ENCODE measurements at places on chromosomes 4 and X.
A peak's percentile ranks its signal among the peaks of the same experiment; 100 is the strongest.

DNA sequence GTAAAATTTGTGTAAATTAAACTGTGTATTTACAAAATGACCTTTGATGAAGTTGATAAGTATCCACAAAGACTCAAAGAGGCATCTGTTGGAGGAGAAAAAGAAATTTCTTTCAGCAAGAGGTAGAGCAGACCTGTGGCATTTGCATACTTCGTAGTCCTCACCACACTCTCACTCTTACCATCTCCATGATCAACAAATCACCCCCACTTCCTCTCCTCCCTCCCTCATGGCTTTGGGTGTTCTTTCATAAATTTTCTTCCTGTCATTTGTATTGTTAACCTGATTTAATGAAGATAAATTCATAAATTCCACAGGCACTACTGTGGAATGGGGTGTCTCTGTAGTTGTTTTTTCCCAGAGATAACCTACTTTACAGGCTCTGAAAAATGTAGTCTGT, 366.5 kb downstream of the ZNF674 start:
- no peak for DNase-seq

- no peak for DNase-seq
These were observed 103.4 kb downstream of the QRFPR start for GRCh38 chr4:121277194-121278105.

DNA sequence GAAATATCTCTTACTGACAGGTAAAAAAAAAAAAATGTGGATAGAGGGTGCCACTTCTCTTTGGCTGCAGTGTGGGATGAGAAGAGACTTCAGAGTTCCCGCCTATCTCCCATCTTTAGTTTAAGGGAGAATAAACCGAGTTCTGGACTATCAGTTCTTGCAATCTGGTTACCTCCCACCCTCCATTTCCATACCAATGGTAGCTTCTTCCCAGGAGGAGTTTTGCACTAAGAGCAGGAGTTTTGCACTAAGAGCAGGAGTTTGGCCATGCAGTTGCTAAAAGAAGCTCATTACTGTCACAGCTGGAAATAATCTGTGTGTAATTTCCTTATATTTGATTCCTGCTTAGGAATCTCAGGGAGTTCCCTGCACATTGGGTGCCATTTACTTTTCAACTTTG, 10.8 kb upstream of the GUCY1B1 start:
- no peak for DNase-seq

GRCh38 chr4:48578132-48578968, 88.3 kb downstream of the ZAR1 start:
- peak; percentile 20 for DNase-seq

DNA sequence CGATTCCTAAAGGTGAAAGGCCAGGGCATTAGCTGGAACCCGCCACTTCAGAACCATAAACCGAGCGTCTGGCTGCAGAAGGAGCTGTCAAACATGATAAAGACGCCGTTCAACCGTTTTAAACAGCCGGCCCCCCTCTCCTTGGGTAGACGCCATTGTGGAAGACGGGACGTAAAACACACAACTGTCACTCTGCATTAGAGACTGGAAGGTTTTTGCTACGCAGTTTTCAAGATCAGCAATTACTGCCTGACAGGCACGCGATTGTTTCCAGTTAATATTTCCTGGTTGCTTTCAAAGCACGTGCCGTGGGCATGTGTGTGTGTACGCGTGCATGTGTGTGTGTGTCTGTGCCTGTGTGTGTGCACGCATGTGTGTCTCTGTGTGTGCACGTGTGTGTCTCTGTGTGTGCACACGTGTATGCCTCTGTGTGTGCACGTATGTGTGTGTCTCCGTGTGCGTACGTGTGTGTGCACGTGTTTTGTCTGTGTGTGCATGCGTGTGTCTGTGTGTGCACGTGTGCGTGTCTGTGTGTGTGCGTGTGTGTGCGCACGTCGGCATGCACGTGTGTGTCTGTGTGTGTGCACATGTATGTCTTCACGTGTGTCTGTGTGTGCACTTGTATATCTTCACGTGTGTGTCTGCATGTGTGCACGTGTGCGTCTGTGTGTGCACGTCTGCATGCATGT, 48.8 kb downstream of the SHOX start:
- DNase-seq = no peak

DNA sequence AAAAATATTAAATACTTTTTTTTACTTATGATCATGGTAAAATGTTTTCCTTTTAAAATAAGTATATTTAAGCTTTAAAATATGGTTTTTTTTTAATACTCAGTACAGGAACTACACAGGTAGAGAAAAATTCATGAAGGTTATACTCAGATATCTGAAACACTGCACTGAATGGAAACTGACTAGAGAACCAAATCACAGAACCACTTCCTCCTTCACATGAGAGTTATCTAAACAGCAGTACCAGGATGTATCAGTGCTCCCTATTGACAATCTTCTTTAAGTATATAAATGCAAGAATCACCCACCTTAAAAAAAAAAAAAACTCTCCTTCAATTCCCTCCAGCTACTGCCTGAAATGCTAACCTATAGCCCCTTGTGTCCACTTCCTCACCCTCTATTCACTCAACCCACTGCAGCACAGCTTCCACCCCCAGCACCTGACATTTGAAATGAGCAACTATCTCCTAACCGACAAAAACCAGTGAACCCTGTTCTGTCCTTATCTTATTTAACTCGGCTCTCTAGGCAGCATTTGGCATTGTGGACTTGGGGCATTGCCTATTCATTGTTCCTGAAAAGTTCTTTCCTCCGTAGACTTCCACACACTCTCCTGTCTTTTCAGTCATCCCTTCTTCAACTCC, 9.1 kb downstream of the SLC7A3 start:
- DNase-seq = no peak

- no peak for DNase-seq
These were observed 60.2 kb upstream of the HS3ST1 start for GRCh38 chr4:11488657-11489452.

GRCh38 chr4:106809076-106809475, 227.0 kb downstream of the DKK2 start:
- no peak for DNase-seq

Measured in activated gamma-delta T cell treated with anti-CD3 and anti-CD28 coated beads, Interleukin-2, amount 50 U/mL, for 16 hours (primary cell).